Transverse colon (tissue), 4 donors: ENCODE measurements at places on chromosomes 7 and 10. TPM values are rescaled to one million over a fixed set of nuclear protein-coding genes. Genes with fewer than 3 reads are reported as not detected.

DNA sequence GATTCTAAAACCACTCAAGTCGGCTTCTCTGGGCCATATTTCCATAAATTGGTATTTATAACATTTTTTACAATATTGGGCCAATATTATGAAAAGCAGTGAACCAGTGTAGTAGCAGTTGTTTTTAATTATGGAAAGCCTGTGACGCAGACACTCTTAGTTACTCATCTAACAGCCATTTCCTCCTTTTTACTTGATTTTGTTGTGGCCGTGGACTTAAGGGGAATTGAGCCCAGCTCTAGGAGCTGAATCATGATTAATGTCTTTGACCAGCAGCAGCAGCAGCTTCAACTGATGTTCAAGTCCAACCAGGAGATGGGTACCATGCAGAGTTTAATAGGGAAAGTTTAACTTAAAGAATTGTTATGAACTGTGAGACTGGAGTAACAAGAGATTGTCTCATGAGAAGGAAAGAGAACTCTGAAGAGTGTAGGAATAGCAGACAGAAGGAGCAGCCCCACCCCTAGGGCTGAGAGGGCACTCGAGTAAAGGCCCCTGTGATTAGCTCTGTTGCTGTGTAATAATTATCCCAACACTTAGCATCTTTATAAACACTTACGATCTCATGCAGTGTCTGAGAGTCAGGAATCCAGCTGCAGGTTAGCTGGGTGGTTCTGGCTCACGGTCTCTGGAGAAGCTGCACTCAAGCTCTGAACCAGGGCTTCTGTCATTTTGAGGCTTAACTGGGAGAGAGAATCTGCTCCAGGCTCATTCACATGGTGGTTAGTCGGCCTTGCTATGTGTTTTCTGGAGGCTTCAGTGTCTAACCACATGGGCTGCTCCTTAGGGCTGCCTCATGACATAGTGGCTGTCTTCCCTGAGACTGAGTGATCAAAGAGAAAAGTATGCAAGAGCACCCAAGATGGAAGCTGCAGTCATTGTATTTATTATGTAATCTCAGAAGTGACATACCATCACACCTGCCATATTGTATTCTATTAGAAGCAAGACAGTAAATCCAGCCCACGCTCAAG is 4.6 kb downstream of the LANCL2 start:
- DNase-seq: no peak

- no peak for DNase-seq
Observed at GRCh38 chr10:13872411-13872810, 285.6 kb downstream of the PRPF18 start.

GRCh38 chr7:117164620-117165019 is 158.2 kb downstream of the WNT2 start:
- no peak for DNase-seq

DNA sequence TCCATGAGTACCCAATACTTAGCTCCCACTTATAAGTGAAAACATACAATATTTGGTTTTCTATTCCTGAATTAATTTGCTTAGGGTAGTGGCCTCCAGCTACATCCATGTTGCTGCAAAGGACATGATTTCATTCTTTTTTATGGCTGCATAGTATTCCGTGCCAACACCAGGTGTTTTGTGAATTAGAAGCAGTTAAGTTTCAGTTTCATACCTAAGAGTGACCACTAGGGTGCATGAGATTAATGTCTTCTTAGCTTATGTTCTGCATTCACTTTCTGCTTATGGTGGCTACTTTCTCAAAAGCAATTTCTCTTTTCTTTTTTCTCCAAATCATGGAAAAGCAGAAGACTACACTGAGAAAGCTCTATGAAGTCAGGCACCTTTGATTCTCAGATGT is 65.1 kb upstream of the VSTM2A start:
- DNase-seq: no peak

DNA sequence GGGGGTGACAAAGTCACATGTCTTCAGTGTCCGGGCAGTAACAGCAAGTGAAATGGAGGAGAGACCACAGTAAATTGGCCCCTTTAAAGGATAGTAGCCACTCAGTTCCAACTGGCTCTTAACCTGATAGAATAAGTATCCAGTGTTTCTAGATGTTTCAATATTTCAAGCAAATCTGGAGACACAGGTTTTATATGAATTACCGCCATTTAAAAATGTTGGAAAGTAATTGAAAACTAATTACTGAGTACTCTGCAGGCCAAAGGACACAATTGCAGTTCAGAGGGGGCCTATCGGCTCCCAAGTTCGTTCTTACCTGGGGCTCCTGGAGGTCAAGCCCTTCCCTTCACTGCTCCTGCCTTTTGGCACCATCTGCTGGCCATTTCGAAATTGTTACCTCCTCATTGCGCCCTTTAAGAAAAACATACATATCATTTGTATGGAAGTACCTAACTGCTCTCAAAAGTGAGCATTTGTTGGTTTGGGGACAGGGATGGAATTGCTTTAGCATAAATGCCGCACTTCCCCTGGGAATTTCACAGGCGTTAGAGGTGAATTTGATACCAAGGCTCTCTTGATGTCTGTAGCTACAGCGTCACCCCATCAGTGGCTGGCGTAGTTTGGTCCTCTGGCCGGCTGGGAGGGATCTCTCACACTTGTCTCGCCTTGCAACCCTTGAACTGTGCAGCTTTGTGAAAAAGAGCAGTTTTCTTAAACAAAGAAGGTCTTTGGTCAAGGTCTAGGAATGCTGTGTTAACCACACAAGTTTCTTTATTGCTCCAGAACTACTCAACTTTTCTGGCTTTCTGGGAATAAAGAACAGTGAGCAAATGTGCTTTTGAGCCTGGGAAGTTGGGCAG is 220.0 kb downstream of the ARHGAP21 start:
- DNase-seq: peak; percentile 65

DNA sequence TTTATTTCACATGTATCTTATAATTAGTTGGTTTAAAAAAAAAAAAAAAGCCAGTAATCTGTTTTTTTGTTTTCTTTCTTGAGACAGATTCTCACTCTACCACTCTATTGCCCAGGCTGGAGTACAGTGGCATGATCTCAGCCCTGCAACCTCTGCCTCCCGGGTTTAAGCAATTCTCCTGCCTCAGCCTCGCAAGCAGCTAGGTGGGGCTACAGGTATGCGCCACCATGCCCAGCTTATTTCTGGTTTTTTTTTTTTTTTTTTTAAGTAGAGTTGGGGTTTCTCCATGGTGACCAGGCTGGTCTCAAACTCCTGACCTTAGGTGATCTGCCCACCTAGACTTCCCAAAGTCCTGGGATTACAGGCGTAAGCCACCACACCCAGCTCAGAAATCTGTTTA is 34.1 kb upstream of the CAPZA2 start:
- no peak for DNase-seq

PKD2L1 gene
- 1.9 TPM for total RNA-seq

GRCh38 chr7:34038816-34039470 is 133.6 kb downstream of the BMPER start:
- no peak for DNase-seq

CLCN1 gene
- total RNA-seq: not detected

DNA sequence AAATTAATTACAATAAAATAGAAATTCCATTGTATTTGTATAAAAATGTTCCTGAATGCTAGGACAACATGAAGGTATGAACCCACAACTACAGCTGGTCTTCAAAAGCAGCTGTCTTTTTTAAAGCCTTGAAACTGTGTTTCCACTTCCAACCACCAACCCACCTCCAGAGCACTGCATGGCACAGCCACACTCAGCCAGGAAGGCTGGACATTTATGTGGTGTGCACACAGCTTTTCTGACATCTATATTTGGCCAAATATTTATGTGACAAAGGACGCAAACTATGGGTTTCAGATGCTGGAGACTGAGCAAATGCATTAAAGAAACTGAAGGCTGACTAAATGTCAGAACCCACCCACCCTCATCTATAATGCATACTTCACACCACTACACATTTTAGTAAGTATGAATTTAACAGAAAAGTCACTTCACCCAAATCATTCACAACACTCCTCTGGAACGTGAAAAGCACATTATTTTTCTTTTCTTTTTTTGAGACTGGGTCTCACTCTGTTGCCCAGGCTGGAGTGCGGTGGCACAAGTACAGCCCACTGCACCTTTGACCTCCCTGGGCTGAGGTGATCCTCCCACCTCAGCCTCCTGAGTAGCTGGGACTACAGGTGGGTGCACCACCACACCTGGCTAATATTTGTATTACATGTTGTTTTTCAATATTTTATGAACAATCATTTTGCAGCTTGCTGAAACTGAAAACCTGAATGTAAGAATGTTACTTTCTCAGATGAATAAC is 27.9 kb upstream of the DAGLB start:
- no peak for DNase-seq

DNA sequence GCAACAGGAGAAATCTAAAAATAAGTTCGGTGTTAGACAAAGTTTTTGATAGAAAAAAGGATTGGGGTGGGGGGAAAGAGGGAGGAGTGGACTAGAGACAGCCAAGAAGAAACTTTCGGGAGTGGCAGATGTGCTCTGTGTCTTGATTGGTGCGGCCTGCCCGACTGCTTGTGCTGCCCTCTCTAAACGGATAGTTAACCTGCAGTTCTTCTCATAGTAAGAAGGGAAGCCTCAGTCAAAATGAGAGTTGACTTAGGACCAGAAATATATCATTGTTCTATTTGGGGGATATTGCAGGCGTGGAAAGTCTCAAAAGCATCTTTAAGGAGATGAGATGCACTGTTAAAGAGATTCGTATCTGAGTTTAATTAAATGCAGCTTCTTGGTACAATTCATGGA is 39.3 kb downstream of the UBE3C start:
- DNase-seq: no peak

GRCh38 chr7:156309016-156309620 is 331.5 kb upstream of the RNF32 start:
- DNase-seq: no peak

GRCh38 chr10:19845503-19846368 is 29.5 kb downstream of the PLXDC2 start:
- no peak for DNase-seq
